ENCODE measurements at places on chromosomes 7 and 10.

DNA sequence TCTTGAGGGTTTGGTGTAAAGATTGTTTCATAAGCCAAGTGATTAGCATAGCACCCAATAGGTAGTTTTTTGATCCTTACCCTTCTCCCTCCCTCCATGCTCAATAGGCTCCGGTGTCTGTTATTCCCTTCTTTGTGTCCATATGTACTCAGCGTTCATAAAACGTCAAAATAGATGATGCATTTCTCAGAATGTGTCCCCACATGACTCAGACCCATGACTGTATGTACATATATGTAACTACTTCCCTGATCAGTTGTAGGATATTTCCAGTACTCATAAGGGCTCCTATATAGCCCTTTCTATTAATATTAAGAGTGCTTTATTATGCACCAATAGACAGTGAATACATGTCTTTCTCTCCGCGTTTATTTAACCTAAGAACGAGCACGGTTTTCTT, 466.9 kb downstream of the KIF20B start:
- DNase-seq: no peak

DNA sequence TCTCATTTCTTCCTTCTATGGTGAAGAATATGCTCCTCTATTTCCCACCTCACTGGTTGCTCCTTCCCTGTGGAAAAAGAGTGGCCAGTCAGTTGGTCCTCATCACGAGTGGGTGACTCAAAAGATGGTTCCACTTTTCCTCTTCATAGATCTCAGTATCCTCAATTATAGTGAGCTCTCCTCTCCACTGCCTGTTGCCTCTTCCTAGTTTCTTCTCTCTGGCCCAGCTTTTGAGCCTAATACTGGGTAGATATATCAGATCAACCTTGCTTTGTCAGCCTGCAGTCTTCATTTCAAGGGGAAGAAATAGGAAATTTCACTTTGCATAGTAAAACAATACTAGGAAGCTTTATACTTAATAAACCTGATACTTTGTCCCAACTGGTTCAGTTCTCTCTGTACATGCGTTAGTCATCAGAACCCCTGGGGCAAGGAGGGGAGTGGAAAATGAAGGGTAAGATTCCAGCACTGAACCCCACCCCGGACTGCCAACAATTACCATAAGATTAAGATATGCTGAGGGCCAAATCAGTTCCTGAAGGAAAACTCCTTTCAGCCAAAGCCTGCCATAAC, 15.5 kb upstream of the WNT16 start:
- DNase-seq: no peak

- no peak for DNase-seq
Measured at GRCh38 chr10:34008656-34009055, 674.2 kb upstream of the NRP1 start.

DNA sequence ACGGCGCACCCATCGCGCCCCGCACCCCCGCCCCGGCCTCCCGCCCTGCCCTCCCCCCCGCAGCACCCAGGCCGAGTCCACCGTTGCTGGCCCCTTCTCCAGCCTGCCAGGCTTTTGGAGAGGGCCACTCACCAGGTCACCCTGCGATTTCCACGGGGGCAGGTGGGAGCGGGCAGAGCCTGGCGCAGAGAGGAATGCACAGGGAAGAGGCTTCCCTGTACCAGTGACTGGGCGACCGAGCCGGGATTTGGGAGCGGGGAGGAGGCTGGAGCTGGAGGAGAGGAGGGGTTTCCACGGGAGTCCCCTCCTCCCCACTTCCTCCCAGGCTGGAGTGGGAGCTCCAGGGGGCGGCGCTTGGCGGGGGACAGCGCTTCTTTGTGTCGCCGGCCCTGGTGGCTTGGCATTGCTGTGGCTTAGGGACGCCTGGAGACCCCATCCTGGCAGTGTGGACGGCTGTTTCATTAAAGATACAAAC, 19.3 kb downstream of the TCAF1 start:
- peak; percentile 59 for DNase-seq

DNA sequence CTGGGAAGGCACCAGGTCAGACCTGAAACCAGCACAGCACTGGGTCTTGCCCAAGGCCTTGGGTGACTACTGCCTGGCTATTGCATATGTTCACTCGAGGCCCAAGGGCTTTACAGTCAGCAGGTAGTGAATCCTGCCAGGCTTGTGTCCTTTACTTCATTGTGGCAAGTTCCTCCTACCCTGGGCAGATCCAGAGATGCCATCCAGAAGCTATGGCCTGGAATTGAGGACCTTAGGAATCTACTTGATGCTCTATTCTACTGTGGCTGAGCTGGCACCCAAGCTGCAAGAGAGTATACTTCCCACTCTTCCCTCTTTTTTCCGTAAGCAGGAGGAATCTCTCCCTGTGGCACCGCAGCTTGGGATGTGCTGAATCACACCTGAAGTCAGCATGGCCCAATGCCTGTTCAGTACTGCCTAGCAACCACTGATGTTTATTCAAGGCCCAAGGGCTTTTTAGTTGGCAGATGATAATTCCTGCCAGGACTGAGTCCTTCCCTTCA, 246.7 kb upstream of the CTBP2 start:
- DNase-seq: peak; percentile 80

DNA sequence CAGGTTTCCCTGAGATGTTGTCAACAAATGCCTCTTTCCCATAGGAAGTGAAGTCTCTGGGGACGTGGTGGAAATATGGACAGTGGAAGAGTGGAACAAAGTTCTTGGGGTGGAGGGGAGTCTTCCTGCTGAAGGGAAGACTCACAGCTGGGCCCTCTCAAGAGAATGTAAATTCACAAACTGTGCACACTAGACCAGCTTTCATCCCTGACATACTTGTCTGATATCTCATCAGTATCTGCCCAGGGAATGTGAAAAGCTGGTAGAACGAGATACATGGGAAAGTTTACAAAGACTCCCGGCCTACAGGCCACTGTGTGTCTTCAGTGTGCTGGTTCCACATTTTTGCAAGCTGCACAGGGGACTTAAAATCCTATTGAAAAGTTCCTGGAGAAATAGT, 16.7 kb upstream of the CCDC3 start:
- no peak for DNase-seq

- no peak for DNase-seq
Measured at GRCh38 chr7:106755641-106756040, 94.7 kb upstream of the CCDC71L start.

DNA sequence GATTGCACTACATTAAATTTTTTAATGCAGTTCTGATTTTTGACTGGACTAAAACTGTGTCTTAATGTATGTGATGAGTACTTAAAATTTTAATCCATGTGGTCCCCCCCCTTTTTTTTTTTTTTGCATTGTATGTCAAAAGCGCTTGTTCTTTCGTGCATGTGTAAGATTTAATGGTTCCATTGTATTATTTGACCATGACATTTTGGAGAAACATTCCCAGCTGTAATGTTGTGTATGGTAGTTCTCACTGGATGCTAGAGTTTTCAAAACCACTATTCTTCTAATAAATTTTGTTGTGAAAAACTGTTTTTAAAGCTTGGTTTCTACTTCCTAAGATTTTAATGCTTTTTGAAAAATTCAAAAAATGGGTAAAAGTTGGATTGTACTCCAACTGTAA, 132.0 kb downstream of the LCOR start:
- no peak for DNase-seq

- DNase-seq: peak; percentile 53
Measured at GRCh38 chr7:24395512-24395911, 111.5 kb downstream of the NPY start.

- no peak for DNase-seq
Measured at GRCh38 chr7:129499999-129500398, 2.3 kb upstream of the SMKR1 start.

Data from H4 (cell line).